Spleen (tissue), 13 donors: ENCODE measurements at places on chromosomes 12 and 14. TPM values are rescaled to one million over a fixed set of nuclear protein-coding genes. Genes with fewer than 3 reads are reported as not detected.

Gene GZMH
- 10.9 TPM for total RNA-seq

Gene DPY19L2
- total RNA-seq, result 4.2 TPM

Gene ASIC1
- 0.91 TPM for total RNA-seq

DNA sequence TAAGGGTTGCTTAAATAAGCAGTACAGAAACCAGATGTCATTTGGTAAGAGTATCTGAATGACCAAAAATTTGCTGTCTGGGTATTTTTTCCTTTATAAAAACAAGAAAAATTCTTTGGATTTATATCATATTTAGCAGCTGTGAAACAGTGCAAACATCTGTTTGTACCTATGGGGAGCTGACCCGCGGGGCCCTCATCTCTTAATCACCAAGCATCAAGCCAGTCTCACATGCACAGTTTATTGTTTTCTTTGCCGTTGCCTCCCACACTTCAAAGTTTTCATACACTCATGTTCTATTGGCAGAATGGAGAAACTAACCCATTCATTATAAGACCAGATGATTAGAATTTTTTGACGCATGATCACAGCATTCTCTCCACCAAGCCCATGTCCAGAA is 142.2 kb downstream of the BMP4 start:
- H3K4me1 ChIP-seq, result no peaks in the 10 kb centered on the region
- H3K4me3 ChIP-seq, result no peak overlapping the region
- no peaks in the 10 kb centered on the region for H3K27me3 ChIP-seq
- no peak for DNase-seq
- H3K27ac ChIP-seq, result no peak overlapping the region

DNA sequence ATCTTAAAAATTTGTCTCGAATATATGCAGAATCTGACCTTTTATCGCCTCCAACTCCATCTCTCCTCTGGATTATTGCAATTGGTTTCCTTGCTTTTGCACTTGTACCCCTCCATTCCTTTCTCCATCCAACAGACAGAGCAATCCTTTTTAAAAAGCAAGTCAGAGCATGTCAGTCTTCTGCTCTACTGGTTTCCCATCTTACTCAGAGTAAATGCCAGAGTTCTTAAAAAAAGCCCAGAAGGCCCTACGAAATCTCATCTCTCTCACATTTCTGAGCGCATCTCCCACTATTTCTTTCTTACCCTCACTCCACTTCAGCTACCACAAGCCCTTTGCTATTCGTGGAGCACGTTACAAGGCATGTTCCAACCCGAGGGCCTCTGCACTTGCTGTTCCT is 236.9 kb upstream of the DDHD1 start:
- DNase-seq, result no peak
- H3K27me3 ChIP-seq, result no peaks in the 10 kb centered on the region
- no peaks in the 10 kb centered on the region for H3K4me1 ChIP-seq
- no peak overlapping the region for H3K4me3 ChIP-seq
- H3K27ac ChIP-seq, result no peak overlapping the region

- H3K4me3 ChIP-seq, result no peak overlapping the region
- no peak overlapping the region for H3K27ac ChIP-seq
- H3K4me1 ChIP-seq, result peaks cover 14% of the 10 kb centered on the region
- no peaks in the 10 kb centered on the region for H3K27me3 ChIP-seq
- no peaks in the 10 kb centered on the region for H3K36me3 ChIP-seq
Observed at GRCh38 chr12:123058481-123058880, 78.0 kb downstream of the ARL6IP4 start.
